ENCODE measurements at places on chromosomes 16 and 17.

DNA sequence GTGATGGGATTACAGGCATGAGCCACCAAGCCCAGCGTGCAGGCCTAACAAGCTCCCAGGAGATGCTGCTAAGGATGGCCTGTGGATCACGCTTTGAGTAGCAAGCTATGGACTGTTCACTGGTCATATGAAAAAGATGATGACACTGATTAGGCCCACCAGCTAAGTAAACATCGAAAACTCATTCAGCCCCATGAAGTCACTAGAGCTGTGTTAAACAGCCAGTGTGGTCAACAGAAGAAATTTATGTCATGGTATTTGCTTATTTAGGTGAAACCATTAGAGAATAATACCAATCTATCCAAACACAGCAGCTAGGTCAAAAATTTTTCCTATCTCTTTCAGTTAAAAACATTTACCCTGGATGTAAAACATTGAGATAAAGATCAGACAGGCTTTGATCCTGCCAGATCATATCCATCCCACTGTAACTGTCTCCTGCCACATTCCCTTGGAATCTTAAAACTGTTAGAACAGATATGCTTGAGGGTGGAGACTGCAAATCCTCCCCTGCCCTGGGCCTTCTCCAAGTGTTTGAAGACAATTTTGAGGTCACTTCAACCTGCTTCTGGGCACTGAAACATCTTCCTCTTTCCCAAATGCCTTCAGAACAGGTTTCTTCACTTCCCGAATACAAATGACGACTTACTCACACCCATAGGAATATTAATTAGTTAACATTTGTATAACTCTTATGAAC is 30.9 kb downstream of the HOXB1 start:
- DNase-seq = no peak

DNA sequence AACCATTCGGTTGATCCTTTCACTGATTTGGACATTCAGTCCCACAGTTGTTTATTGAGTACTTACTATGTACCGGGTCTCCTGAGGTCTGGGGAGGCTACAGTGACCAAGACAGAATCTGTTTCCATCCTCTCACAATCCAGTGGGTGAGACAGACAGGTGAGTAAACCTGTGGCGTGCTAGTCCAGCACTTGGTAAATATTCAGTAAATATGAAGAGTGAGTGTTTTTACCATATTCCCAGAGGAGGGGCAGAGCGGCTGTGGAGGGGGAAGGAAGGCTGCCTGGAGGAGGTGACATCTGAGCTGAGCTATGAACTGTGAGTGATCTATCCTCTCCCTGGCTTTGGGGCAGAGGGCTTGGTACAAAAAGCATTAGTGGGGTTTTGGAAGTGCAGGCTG is 31.4 kb downstream of the CCR7 start:
- no peak for DNase-seq

- DNase-seq = no peak
These were observed 11.4 kb downstream of the MRPS23 start for GRCh38 chr17:57838453-57838852.

GRCh38 chr17:82036634-82037091 is 834 bp downstream of the DCXR start:
- DNase-seq = no peak

DNA sequence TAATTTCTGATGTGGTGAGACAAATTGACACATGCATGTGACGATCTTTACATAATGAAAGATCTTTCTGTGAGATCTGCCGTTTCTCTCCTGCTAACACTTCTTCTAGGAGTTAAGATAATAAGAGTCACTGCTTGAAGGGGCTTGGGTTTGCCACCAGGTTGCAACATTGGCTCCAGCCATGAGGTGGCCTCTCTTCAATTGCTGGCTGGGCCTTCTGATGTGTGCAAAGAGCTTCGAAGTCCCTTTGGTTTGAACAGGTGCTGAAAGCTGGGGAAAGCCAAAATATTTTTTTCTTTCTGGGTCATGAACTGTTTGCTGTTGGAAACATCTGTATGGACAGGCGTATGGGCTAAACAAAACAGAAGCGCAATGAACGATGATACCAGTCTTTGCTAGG is 204.1 kb upstream of the SALL1 start:
- no peak for DNase-seq

All from hematopoietic multipotent progenitor cell treated with erythropoietin and hydrocortisone succinate and interleukin-3 and kit ligand, for 6 days (in vitro differentiated cells).